ENCODE measurements at places on chromosomes 5 and 9. TPM values are rescaled to one million over a fixed set of nuclear protein-coding genes. Genes with fewer than 3 reads are reported as not detected.
A peak's percentile ranks its signal among the peaks of the same experiment; 100 is the strongest.

The SPINK4 gene
- total RNA-seq = not detected

The PCDHB10 gene
- 1.6 TPM for total RNA-seq

The SHISAL2B gene
- total RNA-seq = not detected

The TPM2 gene
- 220 TPM for total RNA-seq

The ANKRD34B gene
- not detected for total RNA-seq

The TMEM267 gene
- 12.2 TPM for total RNA-seq

The SV2C gene
- total RNA-seq = 0.20 TPM

GRCh38 chr9:133889584-133890301, 102.4 kb downstream of the VAV2 start:
- H3K27ac ChIP-seq = no peak overlapping the region
- H3K4me1 ChIP-seq = no peaks in the 10 kb centered on the region
- H3K27me3 ChIP-seq = no peaks in the 10 kb centered on the region
- H3K4me3 ChIP-seq = no peak overlapping the region
- no peak for DNase-seq

DNA sequence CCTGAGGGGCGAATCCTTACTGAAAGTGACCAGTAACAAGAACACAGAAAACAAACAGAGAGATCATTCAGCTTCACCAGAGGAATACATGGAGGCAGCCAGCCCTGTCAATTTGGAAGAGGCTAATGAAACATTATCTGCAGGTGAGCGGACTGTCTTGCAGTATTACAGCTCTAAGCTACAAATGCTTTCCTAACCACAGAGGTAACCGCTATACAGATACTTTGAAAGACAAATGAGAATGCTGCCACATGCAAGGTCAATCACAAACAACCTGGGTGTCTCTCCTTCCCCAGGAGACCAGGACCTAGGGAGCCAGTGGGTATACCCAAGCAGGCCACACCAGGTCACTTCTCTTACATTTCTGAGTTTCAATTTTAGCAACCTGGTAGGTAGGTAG, 30.2 kb downstream of the EFNA5 start:
- no peak overlapping the region for H3K27ac ChIP-seq
- no peaks in the 10 kb centered on the region for H3K36me3 ChIP-seq
- no peaks in the 10 kb centered on the region for H3K4me1 ChIP-seq
- no peaks in the 10 kb centered on the region for H3K27me3 ChIP-seq

DNA sequence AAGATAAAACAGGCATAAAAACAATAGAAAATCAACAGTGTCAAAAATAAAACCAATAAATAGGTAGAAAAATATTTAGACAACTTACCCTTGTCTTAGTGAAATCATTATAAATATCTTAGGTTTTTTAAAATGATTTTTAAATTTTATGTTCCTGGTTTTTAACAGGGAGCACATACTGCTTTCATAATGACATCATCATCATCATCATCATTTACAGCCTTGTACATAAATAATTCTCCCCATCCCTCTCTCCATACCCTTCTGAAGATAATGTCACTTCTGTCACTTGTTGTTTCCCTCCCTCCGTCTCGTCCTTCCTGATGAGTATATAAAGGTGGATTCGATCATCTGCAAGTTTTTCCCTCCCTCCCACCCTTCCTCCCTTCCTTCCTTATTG, 56.6 kb downstream of the CDH9 start:
- no peaks in the 10 kb centered on the region for H3K4me1 ChIP-seq
- H3K27me3 ChIP-seq = no peaks in the 10 kb centered on the region
- DNase-seq = no peak

DNA sequence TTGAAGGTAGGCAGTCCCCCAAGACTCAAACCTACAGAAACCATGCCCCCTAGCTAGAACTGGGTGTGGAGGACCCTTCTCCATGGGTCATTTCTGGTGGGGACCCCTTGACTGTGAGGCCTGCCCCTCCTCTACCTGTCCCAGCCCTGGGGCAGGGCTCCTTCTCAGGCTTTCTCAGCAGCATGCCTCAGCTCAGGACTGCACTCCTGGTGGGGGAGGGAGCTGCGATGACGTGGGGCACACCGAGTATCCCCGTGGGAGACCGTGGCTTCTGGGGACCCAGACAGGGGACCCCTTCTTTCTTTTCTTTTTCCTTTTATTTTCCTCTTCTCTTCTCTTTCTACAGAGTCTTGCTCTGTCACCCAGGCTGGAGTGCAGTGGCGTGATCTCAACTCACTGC, 27.0 kb upstream of the PITX1 start:
- H3K27ac ChIP-seq = no peak overlapping the region
- H3K4me1 ChIP-seq = no peaks in the 10 kb centered on the region
- no peaks in the 10 kb centered on the region for H3K27me3 ChIP-seq
- no peaks in the 10 kb centered on the region for H3K36me3 ChIP-seq
- no peak overlapping the region for H3K4me3 ChIP-seq
- no peak for DNase-seq

GRCh38 chr9:128479262-128479661, 23.5 kb downstream of the ODF2 start:
- H3K27me3 ChIP-seq = no peaks in the 10 kb centered on the region
- no peak overlapping the region for H3K4me3 ChIP-seq
- peaks cover 7% of the 10 kb centered on the region for H3K36me3 ChIP-seq
- no peak overlapping the region for H3K27ac ChIP-seq

DNA sequence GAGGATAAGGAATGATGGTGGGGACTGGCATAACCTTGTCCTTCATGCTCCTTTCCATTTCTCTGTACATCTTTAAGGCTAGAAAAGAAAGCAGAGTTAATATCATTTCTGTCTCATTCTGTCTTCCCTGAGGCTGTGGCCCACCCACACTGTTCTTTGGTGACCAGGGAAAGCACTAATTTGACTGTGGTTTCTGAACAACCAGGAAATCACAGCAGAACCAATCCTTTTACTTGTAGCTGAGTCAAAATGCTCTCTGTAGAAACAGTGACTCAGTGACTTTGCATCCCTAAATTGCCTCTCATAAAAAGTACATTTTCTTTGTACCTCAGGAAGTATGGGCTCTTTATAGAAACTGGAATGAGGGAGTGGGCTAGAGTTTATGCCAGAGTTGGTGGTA, 28.1 kb downstream of the IL33 start:
- H3K27ac ChIP-seq = no peak overlapping the region
- DNase-seq = no peak
- H3K27me3 ChIP-seq = no peaks in the 10 kb centered on the region
- H3K36me3 ChIP-seq = no peaks in the 10 kb centered on the region
- H3K4me3 ChIP-seq = no peak overlapping the region
- no peaks in the 10 kb centered on the region for H3K4me1 ChIP-seq

DNA sequence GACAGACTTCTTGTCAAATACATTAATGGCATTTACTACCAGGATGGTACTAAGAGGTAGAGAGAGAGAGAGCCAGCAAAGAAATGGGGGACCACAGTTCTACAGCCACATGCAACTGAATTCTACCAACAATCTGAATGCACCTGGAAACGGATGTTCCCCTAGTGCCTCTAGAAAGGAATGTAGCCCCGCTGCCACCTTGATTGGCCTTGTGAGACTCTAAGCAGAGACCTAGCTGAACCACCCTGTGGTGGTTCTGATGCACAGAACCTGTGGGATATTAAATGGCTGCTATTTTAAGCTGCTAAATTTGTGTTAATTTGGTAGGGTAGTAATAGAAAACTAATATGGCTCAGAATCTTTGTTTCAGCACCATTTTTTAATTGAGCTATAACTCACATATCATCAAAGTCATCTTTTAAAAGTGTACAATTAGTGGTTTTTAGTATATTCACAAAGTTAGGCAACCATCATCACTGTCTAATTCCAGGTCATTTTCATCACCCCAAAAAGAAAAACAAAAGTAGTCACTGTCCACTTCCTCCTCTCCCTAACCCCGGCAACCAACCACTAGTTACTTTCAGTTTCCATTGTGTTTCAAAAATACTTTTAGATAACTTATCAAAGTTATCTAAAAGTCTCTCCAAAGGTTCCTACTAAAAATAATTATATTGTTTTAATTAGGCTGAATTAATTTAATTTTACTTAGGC, 51.7 kb downstream of the CPLANE1 start:
- no peaks in the 10 kb centered on the region for H3K27me3 ChIP-seq
- no peak overlapping the region for H3K4me3 ChIP-seq
- no peaks in the 10 kb centered on the region for H3K4me1 ChIP-seq
- no peak for DNase-seq

DNA sequence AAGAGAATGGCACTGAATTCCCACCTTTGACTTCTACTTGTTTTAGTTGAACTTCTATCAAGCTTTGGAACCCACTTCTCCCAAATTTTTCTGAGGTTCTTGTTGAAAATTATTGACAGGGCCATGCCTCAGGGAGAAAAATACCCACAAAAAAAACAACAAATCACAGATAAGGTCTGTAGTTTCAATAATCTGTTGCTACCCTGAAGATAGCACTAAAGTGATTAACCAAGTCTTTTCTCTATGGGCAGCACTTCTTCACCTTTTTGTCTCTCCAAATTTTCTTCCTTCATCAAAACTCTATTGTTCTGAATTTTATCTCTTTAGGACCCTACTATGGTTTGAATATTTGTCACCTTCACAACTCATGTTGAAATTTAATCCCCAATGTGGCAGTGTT, 154.3 kb upstream of the FGF10 start:
- H3K27me3 ChIP-seq = no peaks in the 10 kb centered on the region
- no peaks in the 10 kb centered on the region for H3K36me3 ChIP-seq
- H3K4me3 ChIP-seq = no peak overlapping the region
- H3K27ac ChIP-seq = no peak overlapping the region
- DNase-seq = no peak

- no peaks in the 10 kb centered on the region for H3K4me1 ChIP-seq
- no peak for DNase-seq
- no peaks in the 10 kb centered on the region for H3K36me3 ChIP-seq
- no peak overlapping the region for H3K4me3 ChIP-seq
- H3K27me3 ChIP-seq = no peaks in the 10 kb centered on the region
- H3K27ac ChIP-seq = no peak overlapping the region
Measured at GRCh38 chr9:82797534-82797933, 265.4 kb downstream of the RASEF start.

- no peak overlapping the region for H3K27ac ChIP-seq
- no peaks in the 10 kb centered on the region for H3K27me3 ChIP-seq
- no peaks in the 10 kb centered on the region for H3K36me3 ChIP-seq
- no peaks in the 10 kb centered on the region for H3K4me1 ChIP-seq
- no peak for DNase-seq
- no peak overlapping the region for H3K4me3 ChIP-seq
Measured at GRCh38 chr9:130590305-130590704, 10.9 kb downstream of the FUBP3 start.

DNA sequence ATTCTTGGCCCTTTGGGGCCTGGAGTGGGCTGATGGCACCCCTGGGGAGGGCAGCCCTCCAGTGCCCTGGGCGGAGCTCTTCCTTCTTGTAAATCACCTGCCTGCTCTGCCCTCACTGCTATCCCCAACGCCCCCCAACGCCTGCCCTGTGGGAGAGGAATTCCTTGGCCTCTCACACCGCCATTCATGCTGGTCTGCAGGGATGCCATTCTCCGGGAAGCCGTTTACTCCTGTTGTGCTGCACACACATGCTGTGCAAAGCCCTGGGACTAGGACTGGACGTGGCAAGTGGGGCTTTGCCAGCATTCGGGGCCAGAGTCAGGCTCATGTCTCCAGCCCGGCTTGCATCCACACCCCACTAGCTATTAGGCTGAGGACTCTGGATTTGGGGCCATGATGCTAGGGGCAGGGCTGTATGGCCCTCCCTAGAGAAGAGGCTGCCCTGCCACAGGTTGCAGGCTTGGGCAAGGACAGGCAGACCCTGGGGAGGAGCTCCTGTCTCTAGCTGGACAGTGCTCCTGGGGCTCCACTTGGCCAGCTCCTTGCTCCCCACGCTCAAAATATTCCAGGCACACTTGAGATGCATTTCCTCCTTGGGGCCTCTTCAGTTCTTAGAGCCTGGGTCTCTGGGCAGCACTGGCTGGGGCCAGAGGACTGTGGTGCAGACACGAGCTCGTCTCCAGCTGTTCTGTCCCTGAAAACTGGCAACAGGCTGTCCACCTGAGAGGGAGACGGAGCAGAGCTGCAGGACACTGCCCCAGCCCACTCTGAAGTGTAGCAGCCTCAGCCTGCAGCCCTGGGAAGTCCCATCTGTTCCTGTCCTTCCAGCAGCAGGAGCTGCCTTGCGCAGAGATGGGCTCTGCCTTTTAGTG, 226.9 kb downstream of the CACNA1B start:
- DNase-seq = peak; percentile 14
- H3K27me3 ChIP-seq = no peaks in the 10 kb centered on the region
- no peaks in the 10 kb centered on the region for H3K36me3 ChIP-seq
- no peak overlapping the region for H3K4me3 ChIP-seq
- no peak overlapping the region for H3K27ac ChIP-seq
- H3K4me1 ChIP-seq = no peaks in the 10 kb centered on the region

DNA sequence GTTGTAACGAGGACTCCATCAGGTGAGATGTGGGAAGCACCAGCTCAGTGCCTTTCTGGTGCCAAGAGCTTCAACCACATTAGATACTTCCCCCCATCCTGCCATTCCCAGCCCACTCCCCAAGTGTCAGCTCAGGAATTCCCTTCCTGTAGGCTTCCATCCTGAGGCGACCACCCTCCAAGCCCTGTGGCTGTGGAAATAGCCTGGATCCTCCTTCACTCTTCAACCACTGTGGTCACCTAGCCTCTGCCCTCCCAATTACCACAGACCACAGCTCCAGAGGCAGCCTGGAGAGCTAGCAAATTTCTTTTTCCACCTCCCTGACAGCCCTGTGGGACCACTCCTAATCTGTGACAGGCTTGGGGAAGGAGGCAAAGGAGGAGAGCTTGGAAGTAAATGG, 219.8 kb upstream of the MAP3K1 start:
- no peak overlapping the region for H3K4me3 ChIP-seq
- no peaks in the 10 kb centered on the region for H3K36me3 ChIP-seq
- no peaks in the 10 kb centered on the region for H3K27me3 ChIP-seq
- no peak overlapping the region for H3K27ac ChIP-seq
- no peak for DNase-seq

- H3K4me1 ChIP-seq = peaks cover 8% of the 10 kb centered on the region
- H3K27me3 ChIP-seq = no peaks in the 10 kb centered on the region
- no peaks in the 10 kb centered on the region for H3K36me3 ChIP-seq
- no peak for DNase-seq
- H3K27ac ChIP-seq = no peak overlapping the region
- H3K4me3 ChIP-seq = no peak overlapping the region
Measured at GRCh38 chr9:86575825-86576525, 221.8 kb upstream of the TUT7 start.

- DNase-seq = peak; percentile 49
- no peaks in the 10 kb centered on the region for H3K36me3 ChIP-seq
- H3K27ac ChIP-seq = peak overlapping the region; percentile 64
- peaks cover 30% of the 10 kb centered on the region for H3K4me1 ChIP-seq
- H3K4me3 ChIP-seq = no peak overlapping the region
Measured at GRCh38 chr5:157540707-157541446, 34.7 kb downstream of the ADAM19 start.

GRCh38 chr5:145965804-145966203, 29.4 kb downstream of the SH3RF2 start:
- no peaks in the 10 kb centered on the region for H3K4me1 ChIP-seq
- no peak overlapping the region for H3K4me3 ChIP-seq
- peak; percentile 25 for DNase-seq
- H3K36me3 ChIP-seq = no peaks in the 10 kb centered on the region

DNA sequence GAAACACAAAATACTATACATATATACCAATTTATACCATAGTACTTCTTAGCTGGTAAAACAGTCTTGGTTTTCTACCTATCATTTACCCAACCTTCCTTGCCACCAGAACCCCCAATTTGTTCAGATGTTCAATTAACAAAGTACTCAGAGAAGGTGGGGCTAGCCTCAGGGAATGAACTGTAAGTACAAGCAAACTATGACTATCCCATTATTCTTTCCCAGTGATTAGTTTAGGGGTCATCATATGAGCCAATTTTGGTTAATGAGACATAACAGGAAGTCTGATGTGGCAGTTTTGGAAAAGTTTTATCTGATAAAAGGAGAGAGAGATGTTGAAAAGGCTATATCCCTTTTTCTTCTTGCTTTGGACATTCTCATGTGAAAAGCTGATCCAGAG, 125.8 kb downstream of the DTWD2 start:
- H3K27me3 ChIP-seq = no peaks in the 10 kb centered on the region
- no peak overlapping the region for H3K4me3 ChIP-seq
- H3K27ac ChIP-seq = no peak overlapping the region
